ENCODE measurements at places on chromosomes 16 and 17.
A peak's percentile ranks its signal among the peaks of the same experiment; 100 is the strongest.

- DNase-seq, result no peak
Observed at GRCh38 chr16:693766-694165, 3.6 kb upstream of the WDR24 start.

GRCh38 chr16:49281843-49282642, 405 bp upstream of the CBLN1 start:
- peak; percentile 19 for DNase-seq

DNA sequence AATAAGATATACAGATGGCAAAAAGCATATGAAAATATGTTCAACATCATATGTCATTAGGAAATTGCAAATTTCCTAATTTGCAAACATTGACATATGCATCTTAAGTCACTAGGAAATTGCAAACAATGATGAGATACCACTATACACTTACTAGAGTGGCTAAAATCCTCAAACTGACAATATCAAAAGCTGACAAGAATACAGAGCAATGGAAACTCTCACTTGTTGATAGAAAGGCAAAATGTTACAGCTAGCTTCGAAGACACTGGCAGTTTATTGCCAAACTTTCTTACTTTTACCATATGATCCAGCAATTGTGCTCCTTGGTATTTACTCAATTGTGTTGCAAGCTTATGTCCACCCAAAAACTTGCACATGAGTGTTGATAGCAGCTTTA, 5.0 kb upstream of the IL4R start:
- DNase-seq, result no peak

- DNase-seq, result no peak
Observed at GRCh38 chr17:10757647-10758046, 27.8 kb upstream of the TMEM220 start.

GRCh38 chr17:68794636-68795434, 160.4 kb downstream of the ABCA8 start:
- no peak for DNase-seq

GRCh38 chr17:78929908-78930775, 5.0 kb upstream of the TIMP2 start:
- no peak for DNase-seq

GRCh38 chr17:19958023-19958422, 19.6 kb downstream of the AKAP10 start:
- DNase-seq, result no peak
